Activated CD4-positive, CD25-positive, alpha-beta regulatory T cell treated with anti-CD3 and anti-CD28 coated beads, Interleukin-2, amount 50 U/mL, for 16 hours (primary cell): ENCODE measurements at places on chromosomes 5 and 9.

DNA sequence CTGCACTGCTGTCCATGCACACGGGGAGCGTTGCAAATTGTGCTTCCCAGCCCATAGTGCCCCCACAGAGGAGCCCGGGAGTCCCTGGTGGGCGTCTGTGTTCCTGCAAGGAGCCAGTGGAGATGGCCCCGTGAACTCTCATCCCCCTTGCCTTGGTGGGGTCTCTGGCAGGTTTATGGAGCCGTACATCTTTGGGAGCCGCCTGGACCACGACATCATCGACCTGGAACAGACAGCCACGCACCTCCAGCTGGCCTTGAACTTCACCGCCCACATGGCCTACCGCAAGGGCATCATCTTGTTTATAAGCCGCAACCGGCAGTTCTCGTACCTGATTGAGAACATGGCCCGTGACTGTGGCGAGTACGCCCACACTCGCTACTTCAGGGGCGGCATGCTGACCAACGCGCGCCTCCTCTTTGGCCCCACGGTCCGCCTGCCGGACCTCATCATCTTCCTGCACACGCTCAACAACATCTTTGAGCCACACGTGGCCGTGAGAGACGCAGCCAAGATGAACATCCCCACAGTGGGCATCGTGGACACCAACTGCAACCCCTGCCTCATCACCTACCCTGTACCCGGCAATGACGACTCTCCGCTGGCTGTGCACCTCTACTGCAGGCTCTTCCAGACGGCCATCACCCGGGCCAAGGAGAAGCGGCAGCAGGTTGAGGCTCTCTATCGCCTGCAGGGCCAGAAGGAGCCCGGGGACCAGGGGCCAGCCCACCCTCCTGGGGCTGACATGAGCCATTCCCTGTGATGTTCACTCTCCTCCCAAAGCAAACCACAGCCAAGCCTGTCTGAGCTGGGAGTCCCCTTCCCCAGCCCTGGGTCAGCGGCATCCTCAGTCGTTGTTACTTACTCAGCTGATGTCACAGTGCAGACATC is 3.1 kb downstream of the MRPS2 start:
- DNase-seq: no peak

DNA sequence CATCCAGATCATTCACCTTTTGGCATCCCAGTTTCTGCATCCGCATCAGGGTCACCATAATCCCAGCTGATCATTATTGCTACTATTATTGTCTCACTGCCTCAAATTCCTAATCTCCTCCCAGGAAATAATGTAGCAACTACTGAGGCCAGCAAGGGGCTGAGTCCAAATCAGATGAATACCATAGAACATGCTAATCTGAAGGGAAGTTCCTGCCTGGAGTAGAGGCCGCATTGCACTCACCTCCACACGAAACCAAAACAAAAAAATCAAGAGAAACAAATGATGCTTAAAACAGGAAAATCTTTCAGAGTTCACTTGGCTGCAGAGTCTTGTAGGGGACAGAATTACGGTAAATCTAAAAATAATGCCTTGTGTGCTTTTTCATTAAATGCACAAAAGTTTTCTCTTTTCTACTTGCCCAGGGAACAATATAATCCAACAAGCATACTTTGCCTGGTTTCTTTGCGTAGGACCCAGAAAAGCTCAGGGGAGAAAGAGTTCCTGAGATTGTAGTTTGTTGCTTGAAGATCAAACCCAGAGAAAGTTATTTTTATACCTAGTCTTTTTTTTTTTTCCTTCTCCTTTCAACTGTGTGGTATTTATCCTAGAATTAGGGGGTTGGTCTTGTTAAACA is 87.7 kb upstream of the KLF4 start:
- no peak for DNase-seq

DNA sequence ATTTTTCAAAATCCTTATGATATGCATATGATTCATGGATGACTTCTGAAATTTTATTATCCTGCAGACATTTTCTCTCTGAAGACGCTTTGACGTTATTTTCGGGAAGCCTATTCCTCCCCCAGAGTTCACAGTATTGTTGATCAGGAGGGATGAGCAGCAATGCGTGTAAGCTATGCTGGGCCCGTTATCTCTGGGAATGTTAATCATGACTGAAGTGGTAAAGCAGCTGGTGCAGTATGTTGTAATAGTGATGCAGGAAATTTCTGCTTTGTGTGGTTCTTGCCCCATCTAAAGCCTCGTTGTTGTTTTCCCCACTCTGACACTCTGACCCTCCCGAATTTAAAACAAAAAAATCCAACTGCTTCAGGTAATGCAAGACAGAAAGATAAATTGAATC is 1797.8 kb upstream of the WWC1 start:
- DNase-seq: no peak

DNA sequence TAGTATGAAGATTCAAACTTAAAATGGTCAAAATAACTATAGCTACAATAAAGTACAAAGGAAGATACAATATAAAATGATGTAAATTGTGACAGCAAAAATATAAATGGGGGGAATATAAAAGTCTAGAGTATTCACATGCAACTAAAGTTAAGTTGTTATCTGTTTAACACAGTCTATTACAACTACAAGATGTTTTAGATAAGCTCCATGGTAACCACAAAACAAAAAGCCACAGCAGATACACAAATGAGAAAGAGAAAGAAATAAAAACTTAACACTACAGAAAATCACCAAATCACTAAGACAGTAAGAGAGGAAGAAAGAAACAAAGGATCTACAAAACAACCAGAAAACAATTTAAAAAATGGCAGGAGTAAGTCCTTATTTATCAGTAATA is 17.0 kb upstream of the SH3TC2 start:
- DNase-seq: no peak

- no peak for DNase-seq
Observed at GRCh38 chr5:129177451-129177850, 82.9 kb downstream of the ISOC1 start.

- DNase-seq: no peak
Observed at GRCh38 chr9:84990416-84990815, 320.9 kb downstream of the NTRK2 start.

DNA sequence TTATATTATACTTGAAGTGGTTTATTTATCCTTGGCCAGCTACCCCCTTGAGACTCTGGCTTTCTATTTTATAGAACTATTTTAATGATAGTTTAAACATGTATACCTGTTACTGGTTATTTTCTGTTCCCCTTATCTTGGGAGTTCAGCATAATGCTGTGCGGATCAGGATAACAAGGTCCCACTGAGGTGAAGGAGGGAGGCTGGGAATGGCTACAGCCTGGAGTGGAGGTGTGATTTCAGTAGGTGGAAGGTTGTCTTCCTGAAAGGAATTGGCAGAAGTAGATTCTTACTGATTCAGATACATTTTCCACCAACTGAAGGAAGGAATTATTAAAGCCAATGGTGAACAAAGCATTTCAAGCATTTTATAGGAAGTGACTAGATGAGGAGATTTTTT is 38.9 kb downstream of the PAM start:
- no peak for DNase-seq

DNA sequence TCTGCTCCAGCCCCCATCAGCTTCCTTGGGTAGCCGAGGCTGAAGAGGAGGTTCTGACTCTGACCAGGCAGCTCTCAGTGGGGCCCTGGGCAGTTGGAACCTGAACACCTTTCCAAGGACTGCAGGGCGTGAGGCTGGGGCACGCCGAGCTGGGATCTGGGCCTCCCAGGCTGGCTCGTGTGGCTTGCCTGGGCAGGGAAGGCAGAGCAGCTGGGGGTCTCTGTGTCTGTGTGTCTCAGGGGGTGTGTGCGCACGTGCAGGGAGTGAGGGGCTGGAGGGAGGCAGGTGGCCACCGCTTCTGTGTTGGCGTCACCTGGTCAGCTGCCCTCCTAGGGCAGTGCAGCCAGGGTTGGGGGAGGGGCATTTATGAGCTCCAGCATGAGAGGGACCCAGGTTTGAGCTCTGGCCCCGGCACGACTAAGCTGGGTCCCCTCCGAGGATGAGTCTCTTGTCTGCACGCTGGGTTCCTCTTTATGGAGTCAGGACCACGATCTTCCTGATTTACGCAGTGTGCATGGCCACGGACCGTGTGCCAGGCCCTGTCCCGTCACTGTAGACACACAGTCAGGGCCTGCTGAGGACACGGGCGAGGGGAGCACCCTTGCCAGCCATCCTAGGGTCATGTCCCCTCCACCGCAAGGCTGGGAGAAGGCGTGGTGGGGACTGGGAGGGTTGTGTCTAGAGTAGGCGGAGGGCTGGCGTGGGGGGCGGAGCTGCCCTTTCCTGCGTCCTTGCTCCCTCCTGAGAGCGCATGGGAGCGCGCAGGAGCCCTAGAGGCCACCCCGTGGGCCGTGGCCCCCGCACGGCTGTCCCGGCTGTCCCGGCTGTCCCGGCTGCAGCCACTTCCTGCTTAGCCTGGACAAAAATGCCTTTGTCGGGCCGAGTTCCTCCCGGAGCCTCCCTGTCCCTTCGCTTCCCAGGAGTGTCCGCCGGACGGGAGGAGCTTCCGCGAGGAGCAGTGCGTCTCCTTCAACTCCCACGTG is 4.6 kb downstream of the ADAMTSL2 start:
- DNase-seq: no peak

- DNase-seq: no peak
Observed at GRCh38 chr9:108017671-108018070, 528.1 kb upstream of the KLF4 start.

DNA sequence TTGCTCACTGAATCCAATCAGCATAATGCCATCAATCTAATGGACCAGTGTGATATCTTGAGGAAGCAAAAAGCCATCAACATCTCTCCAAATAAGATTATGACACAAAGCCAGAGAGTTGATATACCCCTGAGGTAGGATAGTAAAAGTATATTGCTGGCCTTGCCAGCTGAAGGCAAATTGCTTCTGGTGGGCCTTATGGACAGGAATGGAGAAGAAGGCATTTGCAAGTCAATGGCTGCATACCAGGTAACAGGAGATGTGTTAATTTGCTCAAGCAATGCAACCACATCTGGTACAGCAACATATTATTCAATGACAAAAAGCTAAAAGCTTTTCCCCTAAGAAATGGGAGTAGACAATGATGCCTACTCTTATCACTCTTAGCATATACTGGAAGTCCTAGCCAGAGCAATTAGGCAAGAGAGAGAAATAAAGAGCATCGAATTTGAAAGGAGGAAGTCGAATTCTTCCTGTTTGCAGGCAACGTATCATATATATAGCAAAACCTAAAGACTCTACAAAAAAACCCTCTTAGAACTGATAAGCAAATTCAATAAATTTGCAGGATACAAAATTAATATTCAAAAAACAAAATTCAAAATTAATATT is 216.1 kb upstream of the RASA1 start:
- DNase-seq: no peak
